NCI-H774 (cell line): ENCODE measurements at places on chromosomes 6 and 20.

- no peak for DNase-seq
Observed at GRCh38 chr6:153210083-153210482, 79.0 kb upstream of the RGS17 start.

DNA sequence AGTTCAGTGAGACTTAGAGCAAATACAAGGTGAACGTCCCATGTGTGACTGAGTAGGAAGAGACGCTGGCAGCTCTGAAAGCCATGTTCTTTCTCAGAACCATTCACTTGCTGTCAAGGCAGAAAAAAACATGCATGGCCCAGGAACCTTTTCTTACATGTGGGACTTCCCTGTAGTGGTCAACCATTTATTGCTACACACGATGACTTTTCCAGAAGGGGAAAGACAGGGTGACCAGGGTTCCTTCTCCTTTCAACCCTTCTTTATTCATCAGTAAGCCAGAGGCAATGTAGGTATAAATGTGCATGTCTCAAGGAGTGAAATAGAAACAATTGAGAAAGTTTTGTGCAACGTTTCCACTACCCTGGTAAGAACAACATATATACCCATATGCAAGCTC is 189.0 kb downstream of the NFATC2 start:
- no peak for DNase-seq

GRCh38 chr6:4717856-4718255 is 58.3 kb upstream of the CDYL start:
- no peak for DNase-seq

DNA sequence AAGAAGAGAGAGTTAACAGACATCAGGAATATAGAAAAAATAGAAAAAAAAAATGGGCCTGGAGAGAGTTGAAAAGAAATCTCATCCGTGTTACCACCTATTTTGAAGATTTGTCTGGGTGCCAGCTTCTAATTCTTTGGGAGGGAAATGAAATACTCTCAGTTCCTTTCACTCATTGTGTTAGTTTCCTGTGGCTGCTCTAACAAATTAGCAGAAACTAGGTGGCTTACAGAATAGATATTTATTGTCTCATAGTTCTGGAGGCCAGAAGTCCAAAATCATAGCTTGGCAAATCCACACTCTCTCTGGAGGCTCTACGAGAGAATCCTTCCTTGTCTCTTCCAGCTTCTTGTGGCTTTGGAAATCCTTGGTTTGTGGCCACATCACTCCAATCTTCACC is 225.1 kb upstream of the BTBD3 start:
- DNase-seq, result no peak

GRCh38 chr6:28269492-28269891 is 2.5 kb downstream of the ZSCAN26 start:
- no peak for DNase-seq

GRCh38 chr20:3854462-3854871 is 7.8 kb downstream of the MAVS start:
- DNase-seq, result no peak

GRCh38 chr6:53244958-53245357 is 96.3 kb upstream of the GCM1 start:
- DNase-seq, result no peak

- no peak for DNase-seq
Observed at GRCh38 chr6:94254689-94255088, 835.3 kb upstream of the EPHA7 start.

DNA sequence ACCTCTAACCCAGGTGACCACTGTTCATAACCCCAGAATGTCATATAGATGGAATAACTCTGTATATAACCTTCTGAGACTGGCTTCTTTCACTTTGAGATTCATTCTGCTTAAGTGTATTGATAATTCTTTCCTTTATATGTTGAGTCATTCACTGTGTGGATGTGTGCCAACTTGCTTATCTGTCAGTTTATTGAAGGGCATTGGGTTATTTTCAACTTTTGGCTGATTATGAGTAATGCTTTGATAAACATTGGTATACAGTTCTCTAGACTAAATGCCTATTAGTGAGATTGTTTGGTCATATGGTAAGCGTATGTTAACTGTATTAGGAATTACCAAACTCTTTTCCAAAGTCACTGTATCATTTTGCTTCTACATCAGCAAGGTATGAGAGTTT is 453.4 kb upstream of the SPTLC3 start:
- no peak for DNase-seq

- no peak for DNase-seq
Observed at GRCh38 chr6:18752278-18753068, 365.3 kb downstream of the RNF144B start.
